ENCODE measurements at places on chromosomes 5 and 9.
A peak's percentile ranks its signal among the peaks of the same experiment; 100 is the strongest.

DNA sequence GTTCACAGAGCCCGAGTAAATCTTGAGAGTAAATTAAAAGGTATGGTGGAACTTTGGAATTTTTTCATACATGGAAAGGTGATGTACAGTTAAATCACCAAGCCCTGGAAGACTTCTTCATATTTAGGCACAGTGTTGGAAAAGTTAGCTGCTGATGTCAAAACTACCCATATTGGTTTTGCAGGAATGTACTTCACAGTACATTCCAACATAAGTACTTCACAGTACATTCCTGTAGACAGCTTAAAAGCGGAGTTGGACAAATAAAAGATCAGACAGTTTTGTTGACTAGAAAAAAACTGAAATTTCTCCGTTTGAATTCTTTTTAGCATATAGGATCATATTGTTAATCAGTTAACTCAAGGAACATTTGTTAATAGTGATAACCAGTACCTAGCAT, 1.8 kb downstream of the RANBP17 start:
- no peak for DNase-seq

GRCh38 chr9:37942621-37943344, 38.9 kb upstream of the SLC25A51 start:
- DNase-seq = no peak

- DNase-seq = no peak
Observed at GRCh38 chr9:134338394-134339182, 12.3 kb downstream of the RXRA start.

DNA sequence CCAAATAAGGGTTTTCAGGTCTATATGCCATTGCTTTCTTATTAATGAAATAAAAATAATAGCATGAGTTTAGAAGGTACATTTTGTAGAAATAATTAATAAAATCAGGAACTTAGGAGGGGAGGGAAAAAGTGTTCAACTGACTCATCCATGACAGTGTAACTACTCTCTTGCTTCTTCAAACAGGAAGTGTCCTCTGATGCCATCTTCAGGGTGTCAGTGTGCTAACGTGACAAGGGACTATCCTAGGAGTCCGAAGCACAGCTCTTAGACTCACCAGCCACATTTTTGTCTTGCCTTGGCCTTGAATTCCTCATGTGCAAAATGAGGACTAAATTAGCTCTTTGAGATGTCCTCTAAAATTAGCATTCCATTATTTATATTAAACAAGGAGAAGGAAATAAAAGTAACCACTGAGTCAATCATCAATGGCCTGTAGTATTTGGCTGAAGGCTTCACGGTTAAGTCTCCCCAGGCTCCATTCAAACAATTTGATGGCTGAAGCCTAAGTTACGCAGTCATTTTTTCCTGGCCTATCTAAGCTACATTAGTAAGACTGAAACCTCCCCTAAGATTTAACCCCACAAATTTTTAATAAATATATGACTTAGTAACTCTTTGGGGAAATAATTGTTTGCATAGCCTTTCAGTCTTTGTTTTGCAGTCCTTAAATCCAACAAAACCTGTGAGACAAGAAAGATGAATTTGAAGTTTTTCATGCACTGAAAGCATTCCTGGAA, 151.1 kb downstream of the ARL15 start:
- peak; percentile 17 for DNase-seq

- no peak for DNase-seq
Observed at GRCh38 chr9:29740518-29740917, 2167.2 kb upstream of the C9orf72 start.

DNA sequence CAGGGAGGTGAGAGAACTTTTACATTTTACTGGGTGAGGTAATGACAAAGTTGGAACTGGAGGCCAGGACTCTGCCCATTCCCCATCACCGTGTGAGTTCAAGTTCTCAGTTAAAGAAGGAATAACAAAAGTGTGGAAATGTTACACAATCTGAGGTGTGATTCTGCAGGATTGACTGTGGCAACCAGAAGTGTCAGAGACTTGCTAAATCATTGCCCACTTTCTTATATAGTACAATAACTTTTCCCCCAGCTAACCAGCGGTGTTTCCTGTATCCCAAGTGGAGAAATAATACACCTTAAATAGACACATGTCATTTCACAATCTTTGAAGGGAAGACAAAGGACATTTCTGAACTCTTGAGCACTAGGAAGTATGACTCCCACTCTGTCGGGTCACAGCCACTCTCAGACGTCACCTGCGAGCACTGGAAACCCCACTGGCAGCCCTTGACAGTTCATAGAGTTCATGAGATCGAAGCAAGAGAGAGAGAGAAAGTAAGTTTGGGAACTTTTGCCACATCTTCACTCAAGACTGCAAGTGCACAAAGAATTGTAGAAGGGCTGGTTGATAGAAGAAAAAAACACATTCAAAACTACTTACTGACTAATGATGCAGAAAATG, 28.4 kb downstream of the PAX5 start:
- DNase-seq = no peak

GRCh38 chr9:132244582-132245455, 83.0 kb downstream of the NTNG2 start:
- no peak for DNase-seq

DNA sequence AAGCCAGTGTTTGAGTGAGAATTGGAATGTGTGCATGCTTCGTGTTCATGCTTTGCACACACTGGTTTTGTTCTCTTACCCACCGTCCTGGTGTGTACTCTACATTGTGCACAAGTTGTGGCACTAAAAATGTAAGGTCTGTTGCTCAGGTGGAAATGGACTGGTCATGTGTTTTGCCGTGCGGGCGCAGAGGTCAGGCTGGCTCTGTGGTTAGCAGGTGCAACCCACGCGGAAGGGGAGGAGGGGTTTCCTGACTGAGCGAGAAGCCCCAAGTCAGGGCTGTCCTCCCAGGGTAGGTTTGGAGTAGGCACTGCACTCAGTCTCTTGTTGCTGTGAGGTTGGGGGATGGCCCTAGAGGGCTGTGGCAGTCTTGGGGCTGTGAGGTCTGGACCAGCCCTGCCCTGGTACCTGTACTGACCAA, 86.6 kb downstream of the EHMT1 start:
- peak; percentile 36 for DNase-seq

GRCh38 chr5:146788898-146789297, 89.7 kb downstream of the PPP2R2B start:
- no peak for DNase-seq

GRCh38 chr9:134650431-134651190, 9.0 kb downstream of the COL5A1 start:
- DNase-seq = no peak

DNA sequence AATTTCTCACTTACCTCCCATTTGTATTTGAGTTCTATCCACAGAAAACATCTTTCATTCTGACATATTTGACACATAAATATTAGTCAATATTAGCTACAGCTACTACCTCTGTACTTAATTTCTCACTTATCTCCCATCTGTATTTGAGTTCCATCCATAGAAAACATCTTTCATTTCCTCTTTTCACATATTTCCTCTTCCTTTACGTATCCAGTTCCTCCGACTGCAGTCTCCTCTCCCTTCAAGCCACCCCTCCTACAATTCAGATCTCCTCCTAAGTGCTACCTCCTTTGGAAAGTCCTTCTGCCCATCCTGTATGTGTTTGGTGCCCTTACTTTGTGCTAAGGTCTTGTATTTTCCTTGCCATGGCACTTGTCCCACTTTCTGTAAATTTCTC, 1.6 kb downstream of the SREK1IP1 start:
- DNase-seq = no peak

DNA sequence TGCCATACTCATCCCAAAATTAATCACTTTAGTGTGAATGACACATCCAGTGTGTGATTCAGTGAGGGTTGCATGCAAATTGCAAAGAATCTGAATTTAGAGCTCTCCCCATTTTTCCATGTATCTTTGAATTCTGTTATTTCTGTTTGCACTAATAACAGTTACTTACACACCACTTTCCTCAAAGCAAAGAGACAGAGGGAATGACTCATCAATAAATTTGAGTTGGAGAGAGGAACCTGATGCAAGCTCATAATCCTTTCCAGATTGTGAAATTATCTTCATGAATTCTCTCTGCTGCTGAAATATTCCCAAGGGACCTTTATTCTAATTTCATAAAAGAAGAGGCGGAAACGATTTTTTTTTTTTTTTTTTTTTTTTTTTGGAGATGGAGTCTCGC, 204.8 kb downstream of the CDH9 start:
- no peak for DNase-seq

- DNase-seq = no peak
Observed at GRCh38 chr5:37834542-37835379, 5.1 kb downstream of the GDNF start.

DNA sequence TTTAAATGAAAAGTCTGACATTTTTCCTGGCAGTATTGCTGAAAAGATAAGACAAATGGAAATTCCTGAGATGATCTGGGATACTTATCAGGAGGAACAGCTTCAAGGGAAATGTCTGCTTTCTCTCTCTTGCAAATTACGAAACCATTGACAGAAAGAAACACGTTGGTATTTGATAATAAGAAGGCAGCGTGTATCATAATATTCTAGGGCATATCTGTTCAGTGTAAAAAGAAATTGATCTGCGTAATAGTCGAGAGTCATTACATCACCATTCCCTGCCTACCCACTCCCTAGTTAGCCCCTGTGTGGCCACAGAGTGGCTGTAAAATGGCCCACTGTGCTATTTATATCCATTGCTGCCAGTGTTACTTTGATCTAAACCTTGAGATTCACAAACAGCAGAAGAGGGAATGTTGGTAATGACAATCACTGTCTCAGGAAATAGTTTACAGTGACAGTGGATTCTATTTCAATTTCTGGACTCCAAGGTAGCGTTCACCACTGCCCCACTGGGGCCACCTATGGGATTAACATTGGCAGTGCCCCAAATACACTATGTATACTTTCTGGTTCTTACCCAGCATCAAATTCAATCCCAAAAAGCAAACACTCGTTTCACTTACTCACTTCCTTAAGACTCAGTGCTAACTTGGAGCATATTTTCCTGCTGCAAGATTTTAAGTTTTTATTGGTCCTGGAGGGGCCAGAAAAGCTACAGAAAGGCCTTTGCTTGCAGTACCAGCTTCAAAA, 133.4 kb upstream of the GAS1 start:
- no peak for DNase-seq

Measured in CD4-positive, alpha-beta T cell treated with Interleukin-1 beta for 1 hour (primary cell).